ENCODE measurements at places on chromosomes 12 and 14.

GRCh38 chr12:15562263-15562662 is 226.9 kb downstream of the EPS8 start:
- DNase-seq, result no peak

DNA sequence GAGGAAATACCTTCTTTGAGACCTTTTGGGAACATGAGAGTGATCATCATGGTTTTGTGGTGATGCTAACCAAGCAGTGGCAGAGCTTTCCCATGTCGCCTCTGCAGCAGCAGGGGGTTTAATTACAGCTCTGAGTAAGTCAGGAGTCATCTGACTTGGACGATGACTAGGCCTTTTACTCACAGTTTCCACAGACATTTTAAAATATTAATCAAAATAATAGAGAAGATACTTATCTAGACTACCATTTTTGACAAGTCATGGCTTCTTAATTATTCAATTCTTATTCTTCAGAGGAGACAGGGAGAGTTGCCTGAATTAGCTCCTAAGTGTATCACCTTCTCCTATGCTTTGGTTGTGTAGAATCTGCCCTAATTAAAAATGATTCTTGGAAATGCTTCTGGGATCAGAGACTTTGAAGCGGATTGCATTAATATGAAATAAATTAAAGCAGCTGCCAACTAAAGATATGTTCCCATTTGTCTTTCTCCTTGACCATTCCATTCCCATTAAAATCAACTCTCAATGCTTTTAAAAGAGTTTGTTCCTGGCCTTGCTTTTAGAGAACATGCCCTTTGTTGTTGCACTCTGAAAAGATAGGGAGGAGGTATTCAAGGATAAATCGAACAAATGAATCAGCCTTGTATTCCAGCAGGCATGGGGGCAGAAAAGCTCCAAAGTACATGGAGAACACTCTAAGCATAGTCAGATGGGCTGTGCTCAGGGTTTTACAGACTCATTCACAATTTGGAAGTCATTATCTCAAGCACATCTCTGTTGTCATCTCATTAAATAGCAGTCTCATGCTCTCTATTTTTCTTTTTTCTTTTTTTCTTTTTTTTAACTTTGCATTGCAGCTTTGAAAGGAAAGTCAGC is 7.7 kb upstream of the IFNG-AS1 start:
- DNase-seq, result no peak

DNA sequence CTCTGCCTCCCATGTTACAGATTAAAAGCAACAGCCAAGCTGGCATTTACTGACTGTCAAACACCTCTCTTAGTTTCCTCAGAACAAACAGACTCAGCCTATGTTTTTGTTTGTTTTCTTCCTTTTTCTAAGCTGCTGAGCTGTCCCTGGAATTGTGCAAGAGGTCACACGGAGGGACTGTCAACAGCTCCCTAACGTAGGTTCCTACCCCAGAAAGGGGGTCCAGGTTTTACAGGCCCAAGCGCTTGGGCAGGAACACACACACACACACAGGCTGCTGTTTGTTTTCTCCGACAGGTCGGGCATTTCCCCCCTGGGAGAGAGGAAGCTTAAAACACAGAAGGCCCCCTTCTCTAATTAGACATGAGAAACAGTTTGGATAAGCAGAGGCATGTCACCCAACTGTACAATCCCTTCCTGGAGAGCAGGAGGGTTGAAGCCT is 739.6 kb upstream of the TBX3 start:
- no peak for DNase-seq

DNA sequence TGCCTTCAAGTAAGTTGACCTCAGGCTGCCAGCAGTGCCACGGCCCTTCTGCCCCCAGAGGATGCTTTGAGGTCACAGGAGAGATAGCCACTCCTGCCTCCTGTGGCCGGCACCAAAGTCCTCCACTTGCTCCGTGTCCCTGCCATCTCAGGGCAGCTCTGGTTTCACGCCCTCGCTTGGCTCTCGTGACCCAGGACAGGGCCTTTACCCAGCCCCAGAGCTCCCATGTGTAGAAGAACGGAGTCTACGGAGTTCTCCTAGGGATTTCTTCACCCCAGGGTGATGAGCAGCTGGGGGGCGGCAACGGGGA is 178.1 kb downstream of the ADGRD1 start:
- DNase-seq, result no peak

DNA sequence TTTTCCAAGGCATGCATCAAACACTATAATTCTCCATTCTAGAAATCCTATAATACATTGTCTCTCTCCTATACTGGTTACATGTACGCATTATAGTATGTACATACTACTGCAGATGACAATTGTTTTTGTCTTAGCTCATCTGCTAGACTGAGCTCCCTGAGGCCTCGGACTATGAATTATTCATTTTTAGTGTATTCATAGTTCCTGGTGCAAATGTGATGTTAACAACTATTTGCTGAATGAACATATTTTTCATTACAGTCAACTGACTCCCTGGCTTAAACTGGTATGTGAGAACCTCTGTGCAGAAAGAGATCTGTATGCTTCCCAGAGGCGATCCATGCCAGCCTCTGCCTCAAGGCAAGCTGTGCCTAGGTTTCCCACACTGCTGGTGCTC is 91.8 kb upstream of the PARP11 start:
- DNase-seq, result no peak

Measured in stimulated activated CD4-positive, alpha-beta T cell treated with anti-CD3 and anti-CD28 coated beads, Interleukin-1b, Interleukin-23, amount 100 ng/mL, for 1 hour (primary cell).